ENCODE measurements at places on chromosomes 1 and 21.
A peak's percentile ranks its signal among the peaks of the same experiment; 100 is the strongest.

DNA sequence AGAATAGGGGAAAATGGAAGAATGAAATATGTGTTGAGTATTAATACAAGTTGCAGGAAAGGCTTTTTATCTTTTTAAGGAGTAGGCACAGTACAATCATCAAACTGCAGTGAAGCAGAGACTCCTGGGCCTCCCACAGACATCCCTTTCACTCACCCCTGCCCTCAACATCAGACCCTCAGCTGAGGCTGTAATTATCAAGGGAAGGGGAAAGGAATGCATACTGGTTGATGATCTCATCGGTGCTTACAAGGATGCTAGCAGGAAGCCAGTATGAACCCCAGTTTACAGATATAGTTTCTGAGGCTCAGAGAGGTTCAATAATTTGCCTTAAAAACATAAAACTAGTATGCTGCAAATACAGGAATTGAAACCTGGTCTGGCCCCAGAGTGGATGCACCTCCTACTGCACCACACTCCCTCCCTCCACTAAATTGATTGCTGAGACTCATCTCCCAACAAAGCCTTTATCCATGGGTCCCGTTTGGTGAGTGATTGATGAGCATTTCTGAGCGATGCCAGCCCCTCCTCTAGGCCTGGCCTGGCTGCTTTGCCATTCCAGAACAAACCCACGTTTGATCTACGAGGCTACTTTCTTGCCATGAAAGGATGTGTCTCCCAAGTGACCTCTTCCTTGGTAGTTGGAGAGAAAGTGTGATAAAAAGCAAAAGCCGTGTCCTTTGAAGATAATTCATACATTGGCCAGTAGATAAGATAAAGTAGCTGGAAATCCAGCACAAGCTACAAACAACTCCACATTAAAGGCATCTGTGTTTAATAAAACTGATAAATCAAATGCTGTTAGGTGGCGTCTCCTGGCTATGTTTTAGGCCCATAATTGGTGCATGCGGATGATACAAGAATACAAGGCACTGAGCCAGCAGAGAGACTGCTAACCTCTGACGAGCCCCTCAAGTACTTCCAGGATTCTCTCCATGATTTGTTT lies 233.9 kb upstream of the CAMK1G start:
- DNase-seq, result no peak

DNA sequence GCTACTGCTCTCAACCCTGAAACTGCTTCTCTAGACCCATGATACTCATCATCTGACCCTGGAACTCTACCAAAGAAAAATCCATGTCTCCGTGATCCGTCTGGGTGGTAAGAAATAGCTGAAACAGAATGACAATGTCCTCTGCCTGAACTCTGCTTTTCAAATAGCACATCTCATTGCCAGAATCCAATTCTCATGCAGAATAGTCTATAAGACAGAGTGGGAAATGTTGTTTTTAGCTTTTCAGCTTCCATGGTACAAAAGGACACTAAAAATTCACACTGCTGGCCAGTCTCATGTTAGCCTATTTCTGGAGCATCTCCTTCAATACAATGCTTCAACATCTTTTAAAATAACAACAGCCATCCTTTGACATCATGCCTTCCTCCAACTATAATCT lies 1355.8 kb upstream of the PRMT6 start:
- DNase-seq, result no peak

DNA sequence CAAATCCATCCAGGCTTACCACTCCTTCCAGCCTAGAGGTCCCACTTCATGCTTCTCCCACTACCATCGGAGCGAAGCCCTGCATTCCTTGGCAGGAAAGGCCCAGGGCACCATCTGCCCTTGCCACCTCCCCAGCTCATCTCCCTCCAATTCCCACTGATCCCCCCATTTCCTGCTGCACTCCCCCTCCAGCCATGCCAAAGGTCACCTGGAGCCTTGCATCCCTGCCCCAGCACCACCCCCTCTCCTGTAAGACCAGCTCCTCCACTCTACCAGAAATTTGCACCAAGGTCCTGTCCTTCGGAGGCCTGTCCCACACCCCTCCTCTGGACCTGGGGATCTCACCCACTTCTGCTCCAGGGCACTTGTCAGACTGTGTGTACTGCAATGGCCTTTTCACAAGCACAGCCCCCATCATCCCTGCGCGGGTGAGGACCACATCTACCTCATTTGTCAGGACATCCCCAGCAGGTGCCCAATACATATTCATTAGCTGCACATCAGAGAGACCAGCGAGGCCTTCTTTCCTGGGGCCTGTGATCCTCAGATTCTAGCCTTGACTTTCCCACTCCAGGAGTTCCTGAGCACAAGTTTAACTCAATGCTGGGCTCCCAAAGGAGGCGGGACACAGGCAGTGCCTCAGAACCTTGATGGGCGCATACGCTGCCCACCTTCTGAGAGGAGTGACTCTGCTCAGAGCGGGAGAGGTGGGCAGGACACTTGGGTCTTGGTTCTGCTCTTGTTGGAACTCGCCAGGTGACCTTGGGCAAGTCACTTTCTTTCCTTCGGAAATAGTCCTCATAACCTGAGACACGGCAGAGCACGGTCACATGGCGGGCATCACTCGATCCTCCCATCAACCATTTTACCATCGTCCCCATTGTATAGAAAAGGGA lies 49.9 kb upstream of the EDN2 start:
- no peak for DNase-seq

DNA sequence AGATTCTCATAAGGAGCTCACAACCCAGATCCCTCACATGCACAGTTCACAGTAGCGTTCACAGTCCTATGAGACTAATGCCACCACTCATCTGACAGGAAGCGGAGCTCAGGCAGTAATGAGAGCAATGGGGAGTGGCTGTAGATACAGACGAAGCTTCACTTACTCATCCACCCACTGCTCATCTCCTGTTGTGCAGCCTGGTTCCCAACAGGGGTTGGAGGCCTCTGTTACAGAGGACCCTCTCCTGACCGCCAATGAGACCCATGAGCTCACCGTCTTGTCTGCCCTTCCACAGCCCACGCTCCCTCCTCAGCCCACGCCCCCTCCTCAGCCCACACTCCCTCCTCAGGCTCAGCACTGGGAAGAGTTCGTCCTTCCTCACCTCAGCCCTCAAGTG lies 39.6 kb downstream of the RSPH1 start:
- peak; percentile 77 for DNase-seq

DNA sequence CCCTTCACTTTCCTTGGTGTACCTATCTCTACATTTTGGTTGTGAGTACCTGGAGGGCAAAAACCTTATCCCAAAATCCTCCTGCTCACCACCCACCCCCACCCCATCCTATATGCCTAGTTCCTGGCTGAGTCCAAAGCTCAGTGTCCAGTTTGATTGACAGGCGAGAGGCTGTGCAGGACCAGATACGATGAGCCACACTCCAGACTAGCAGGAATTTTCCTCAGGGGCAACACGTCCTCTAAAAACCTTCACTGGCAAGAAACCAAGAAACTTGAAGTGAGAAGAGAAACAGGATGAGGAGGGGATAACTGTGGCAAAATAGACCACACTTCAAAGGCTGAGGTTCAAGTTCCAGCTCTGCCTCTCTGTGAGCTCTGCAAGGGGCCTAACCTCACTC lies 1.1 kb upstream of the SLAMF8 start:
- no peak for DNase-seq

DNA sequence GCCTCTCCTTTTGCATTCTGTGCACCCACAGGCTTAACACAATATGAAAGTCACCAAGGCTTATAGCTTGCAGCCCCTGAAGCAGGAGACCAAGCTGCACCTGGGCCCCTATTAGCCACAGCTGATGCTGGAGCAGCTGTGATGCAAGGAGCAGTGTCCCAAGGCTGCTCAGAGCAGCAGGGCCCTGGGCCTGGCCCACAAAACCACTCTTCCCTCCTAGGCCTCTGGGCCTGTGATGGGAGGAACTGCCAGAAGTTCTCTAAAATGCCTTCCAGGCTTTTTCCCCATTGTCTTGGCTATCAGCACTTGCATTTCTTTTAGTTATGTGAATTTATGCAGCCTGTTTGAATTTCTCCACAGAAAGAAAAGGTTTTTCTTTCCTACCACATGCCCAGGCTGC lies 89.5 kb upstream of the KCTD3 start:
- no peak for DNase-seq

Measured in activated CD4-positive, alpha-beta memory T cell treated with anti-CD3 and anti-CD28 coated beads for 36 hours (primary cell).